Upper lobe of right lung (tissue), 1 donor: ENCODE measurements at places on chromosomes 5 and 9. TPM values are rescaled to one million over a fixed set of nuclear protein-coding genes. Genes with fewer than 3 reads are reported as not detected.

The CTXN3 gene
- total RNA-seq = not detected

The SH3GL2 gene
- 3.2 TPM for total RNA-seq

The ACSL6 gene
- total RNA-seq = 0.98 TPM

DNA sequence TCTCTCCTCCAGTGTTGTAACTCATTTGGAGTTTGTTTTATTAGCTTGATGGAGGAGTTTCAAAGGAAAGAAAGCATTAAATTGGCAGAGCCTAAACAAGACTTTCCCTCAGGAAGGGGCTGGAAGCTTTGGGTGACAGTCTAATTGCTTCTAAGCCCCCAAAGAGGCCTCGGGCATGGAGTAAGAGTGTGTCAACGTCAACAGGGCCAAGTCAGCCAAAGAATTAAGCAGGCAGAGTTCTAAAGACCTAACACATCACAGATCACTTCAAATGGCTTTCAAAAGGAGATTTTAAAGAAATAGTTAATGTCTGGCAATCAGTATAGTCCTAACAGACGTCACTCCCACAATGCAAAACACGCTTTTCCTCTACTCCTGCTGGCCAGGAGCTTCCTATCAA, 234.5 kb downstream of the EFNA5 start:
- no peak for DNase-seq

The PCDHB8 gene
- total RNA-seq = 2.4 TPM

The TLE1 gene
- total RNA-seq = 19.2 TPM

- no peak for DNase-seq
Measured at GRCh38 chr5:97764700-97765099, 581.7 kb upstream of the RIOK2 start.

The NOXA1 gene
- 6.5 TPM for total RNA-seq

GRCh38 chr9:73916016-73916673, 581.0 kb upstream of the RORB start:
- no peak for DNase-seq

The RARS1 gene
- 56.6 TPM for total RNA-seq

The STK32A gene
- total RNA-seq = 10.2 TPM

The PCDHA10 gene
- total RNA-seq = 1.7 TPM

The FBN2 gene
- total RNA-seq = 0.58 TPM

The ENG gene
- 322 TPM for total RNA-seq

DNA sequence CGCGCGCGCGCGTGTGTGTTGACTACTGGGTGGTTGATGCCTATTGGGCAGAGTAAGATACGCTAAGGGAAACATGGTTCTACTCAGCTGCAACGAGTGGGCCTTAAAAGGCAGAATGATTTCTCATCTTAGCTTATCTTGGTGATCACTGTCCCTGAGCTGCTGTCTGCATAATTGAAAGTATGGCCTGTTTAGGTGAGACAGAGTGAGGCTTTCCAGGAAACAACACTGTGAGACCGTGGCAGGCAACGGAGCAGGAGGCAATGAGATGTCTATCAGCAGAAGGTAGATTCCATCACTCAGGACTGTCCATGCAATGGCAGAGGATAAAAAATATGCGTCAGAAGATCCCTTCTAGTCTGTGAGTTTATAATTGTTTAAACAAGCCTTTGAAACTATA, 277.2 kb downstream of the TRIM32 start:
- DNase-seq = no peak

GRCh38 chr5:154318691-154319090, 127.1 kb upstream of the SAP30L start:
- DNase-seq = no peak

- no peak for DNase-seq
Measured at GRCh38 chr5:9599391-9599790, 30.8 kb downstream of the TAS2R1 start.

GRCh38 chr9:35813434-35814105, 1.3 kb downstream of the HINT2 start:
- no peak for DNase-seq

GRCh38 chr5:35229076-35230037, 930 bp downstream of the PRLR start:
- peak; percentile 66 for DNase-seq

The HMMR gene
- total RNA-seq = 1.6 TPM

The PCSK5 gene
- total RNA-seq = 18.1 TPM

- DNase-seq = no peak
Measured at GRCh38 chr5:133041910-133042309, 9.9 kb upstream of the HSPA4 start.

DNA sequence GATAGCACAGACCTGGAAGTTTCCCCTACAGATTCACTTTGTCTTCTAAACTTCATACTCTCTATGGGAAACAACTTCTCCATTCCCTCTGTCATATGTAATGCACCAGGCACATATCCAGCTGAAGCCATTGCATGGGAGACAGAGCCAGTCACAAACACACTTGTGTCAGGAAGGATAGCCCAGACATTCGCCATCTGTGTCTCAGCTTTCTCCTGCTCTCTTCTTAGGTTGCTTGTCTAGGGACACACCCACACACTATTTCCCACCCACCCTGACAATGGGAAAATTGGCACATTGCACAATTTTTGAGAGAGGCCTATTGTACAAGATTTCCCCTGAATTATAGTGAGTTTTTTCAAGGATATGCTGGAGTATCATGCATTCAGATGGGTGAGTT, 158.4 kb upstream of the MPDZ start:
- DNase-seq = no peak

The CXCL14 gene
- 0.38 TPM for total RNA-seq

The ANKDD1B gene
- 3.7 TPM for total RNA-seq

DNA sequence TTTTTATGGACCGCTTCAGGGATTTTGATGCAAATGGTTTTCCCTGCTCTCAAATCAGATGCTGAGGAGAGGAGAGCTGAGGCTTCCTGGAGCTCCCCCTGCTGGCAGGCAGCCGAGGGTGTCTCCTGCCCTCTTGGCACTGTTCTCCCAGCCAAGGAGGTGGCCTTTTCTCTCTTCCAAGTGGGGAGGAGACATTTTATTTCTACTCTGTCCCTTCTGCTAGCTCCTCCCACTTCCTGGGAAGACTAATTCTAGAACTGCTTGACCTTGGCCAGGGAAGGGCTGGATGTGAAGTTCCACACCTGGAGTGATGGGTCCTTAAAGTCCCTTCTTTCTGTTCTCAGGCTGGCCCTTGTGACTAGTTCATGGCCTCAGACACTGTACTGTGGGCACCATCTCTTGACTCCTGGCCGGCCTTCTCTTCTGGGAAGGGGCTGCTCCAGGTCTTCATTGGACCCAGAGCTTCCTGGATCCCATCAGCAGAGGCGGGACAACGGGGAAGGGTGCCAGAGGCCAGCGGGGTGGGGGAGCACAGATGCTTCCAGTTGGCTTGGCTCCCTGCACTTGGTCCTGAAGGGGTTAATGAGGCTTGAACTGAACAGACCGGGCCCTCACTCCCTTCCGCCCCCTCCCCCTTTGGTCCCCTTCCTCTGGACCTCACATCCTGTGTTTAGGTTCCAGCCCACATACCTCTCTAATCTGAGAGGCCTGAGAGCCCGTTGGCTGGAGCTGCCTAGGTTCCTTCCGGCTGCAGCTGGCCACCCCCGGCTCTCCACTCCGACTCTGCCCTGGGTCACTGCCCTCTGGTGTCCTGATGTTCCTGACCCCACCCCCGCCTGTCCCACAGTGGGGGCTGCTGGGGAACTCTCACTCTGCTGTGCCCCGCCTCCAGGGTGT, 32.1 kb downstream of the PTPA start:
- DNase-seq = peak; percentile 91

The ANKRD18B gene
- 1.2 TPM for total RNA-seq

- no peak for DNase-seq
Measured at GRCh38 chr5:144169904-144170275, 569 bp downstream of the YIPF5 start.

GRCh38 chr5:144468571-144468970, 297.9 kb downstream of the KCTD16 start:
- no peak for DNase-seq

The DBH gene
- total RNA-seq = not detected

The MELK gene
- total RNA-seq = 1.2 TPM

DNA sequence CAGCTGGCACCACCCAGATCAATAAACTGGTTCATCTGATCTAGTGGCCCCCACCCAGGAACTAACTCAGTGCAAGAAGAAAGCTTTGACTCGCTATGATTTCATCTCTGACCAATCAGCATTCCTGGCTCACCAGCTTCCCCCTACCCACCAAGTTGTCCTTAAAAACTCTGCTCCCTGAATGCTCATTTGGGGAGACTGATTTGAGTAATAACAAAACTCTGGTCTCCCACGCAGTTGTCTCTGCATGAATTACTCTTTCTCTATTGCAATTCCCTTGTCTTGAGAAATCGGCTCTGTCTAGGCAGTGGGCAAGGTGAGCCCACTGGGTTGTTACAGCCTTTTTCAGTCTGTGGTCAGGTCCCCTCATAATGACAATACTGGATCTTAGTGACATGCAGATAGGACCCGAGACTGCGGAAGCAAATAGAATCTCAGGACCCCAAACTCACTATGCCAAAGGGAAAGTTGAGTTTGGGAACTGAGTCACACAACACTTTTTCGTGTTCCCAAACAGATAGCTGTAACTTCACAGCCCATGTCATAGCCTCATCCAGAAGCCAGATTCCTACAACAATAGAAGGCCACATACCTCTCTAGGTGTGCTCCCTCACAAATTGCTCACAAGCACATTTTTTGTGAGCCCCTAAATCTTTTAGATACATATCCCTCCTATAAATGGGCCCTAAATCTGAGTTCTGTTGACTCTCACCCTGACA, 175.2 kb upstream of the RAI14 start:
- DNase-seq = no peak

- DNase-seq = no peak
Measured at GRCh38 chr5:106522296-106522695, 1148.4 kb downstream of the EFNA5 start.

The ADAMTSL2 gene
- total RNA-seq = 17.4 TPM

GRCh38 chr5:72606525-72606924, 99.3 kb upstream of the ZNF366 start:
- DNase-seq = no peak

The NRG2 gene
- total RNA-seq = 1.4 TPM

DNA sequence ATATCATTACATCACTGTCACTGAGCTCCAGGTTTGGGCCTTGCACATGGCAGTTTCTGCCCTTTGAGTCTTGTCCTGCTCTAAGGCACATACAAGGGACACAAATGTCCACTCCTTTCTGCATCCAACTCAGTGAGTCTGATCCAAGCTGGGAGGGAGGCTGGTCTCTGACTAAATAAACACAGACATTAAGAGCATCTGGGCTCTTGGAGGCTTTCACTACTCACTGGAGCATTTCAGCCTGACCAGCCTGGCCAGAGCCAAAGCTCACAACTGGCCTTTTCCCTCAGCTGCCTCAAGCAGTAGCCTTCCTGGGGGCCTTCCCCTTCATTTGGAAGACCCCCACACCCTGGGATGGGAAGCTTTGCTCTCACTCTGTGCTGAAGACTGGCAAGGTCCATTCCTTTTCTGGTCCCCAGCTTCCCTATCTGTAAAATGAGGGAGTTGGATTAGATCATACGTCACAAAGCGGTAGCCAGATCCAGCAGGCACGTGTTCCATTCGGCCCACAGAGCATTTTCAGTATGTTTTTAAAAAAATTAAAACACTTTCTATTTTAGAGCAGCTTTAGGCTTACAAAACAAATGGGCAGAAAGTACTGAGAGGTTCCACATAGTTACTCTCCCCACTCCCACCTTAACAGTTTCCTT, 58.6 kb upstream of the XPA start:
- no peak for DNase-seq

DNA sequence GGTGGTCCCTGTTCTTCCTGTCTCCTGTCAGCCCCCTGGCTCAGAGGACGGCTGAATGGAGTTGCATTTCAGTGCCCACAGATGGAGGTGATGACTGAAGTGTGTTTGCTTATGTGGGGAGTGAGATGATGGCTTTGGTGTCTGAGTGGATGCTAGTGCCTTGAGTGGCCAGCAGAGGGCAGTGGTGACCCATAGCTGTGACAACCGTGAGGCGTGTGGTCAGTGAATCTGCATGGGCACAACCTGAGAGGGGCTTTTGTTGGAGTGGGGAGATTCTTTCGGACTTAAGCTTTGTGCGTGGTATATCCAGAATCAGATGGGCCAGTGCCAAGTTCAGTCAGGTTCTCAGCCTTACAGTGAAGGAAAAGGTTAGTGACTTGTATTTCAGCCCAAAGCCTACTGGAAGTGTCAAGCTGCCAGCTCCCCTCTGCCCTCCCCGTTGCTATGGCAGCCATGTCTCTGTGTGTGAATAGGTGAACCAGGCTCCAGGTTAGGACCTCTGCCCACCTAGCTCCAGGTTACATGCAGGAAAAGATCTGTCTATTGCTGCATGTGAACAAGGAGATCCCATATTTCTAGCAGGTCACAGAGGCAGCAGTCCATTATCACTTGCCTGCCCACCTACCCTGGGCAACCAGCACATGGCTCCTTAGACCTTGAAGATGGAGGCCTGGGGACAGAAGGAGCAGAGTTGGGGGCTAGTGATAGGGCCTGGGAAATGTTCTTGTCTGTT, 14.7 kb upstream of the CXXC5 start:
- DNase-seq = peak; percentile 76

DNA sequence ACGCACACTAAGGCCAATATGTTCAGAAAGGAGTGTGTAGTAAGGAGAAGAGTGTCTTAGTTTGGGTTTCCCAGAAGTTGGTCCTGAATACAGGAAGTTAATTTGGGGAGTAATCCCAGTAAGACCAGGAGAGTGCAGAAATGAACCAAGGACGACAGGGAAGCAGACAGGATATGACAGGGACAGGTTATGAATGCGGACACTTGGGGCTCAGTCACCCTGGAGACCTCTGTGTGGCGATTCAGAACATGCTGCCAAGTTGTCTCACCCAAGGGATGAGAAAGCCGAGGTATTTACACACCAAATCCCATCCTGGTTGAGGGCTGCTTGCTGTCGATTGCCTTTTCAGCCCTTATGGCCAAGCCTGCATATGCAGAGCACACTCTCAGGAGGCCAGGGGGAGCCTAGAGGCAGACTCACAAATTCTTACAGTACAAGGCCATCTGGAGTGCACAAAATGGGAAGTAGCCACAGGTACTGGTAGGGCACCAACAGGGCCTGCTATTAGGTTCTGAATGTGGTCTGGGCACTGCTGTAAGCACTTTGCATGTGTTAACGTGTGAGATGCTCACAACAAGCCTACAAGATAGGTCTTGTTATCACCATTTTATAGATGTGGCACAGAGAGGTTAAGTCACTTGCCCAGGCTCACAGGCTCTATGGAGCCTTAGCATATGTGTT, 233.1 kb upstream of the ANKRD55 start:
- DNase-seq = no peak

The PRR16 gene
- 3.1 TPM for total RNA-seq

DNA sequence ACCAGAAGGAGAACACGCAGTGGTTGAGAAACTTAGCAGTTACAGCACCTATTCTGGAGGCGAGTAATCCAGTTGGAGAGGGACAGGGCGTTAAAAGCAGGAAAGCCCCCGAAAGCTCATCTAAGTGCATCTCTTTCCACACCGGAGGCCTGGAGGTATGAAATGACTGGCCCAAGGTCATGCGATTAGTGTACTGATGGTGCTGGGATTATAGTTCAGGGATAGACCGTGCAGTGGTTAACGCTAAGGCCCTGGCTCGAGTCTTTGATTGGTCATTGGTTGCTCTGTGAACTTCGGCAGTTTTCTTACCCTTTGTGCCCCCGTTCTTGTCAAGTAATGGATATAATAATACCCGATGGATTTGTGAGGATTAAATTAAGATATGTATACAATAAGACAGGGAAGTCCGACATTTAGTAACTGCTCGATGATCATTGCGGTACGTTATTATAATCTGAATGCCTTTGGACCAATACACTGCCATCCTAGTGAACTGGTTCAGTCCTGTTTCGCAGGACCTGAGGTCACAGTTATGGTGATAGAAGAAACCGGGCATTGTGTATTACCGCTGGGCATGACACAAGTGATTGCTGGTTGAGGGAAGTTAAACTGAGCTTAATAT, 960 bp downstream of the CANX start:
- peak; percentile 19 for DNase-seq
